ENCODE measurements at places on chromosomes 7 and 10. TPM values are rescaled to one million over a fixed set of nuclear protein-coding genes. Genes with fewer than 3 reads are reported as not detected.
A peak's percentile ranks its signal among the peaks of the same experiment; 100 is the strongest.

GRCh38 chr10:71831646-71832552 lies 19.2 kb downstream of the PSAP start:
- H3K36me3 ChIP-seq = peaks cover 6% of the 10 kb centered on the region
- peaks cover 18% of the 10 kb centered on the region for H3K4me1 ChIP-seq
- no peak overlapping the region for H3K27ac ChIP-seq
- no peak overlapping the region for H3K4me3 ChIP-seq
- no peak for DNase-seq
- H3K27me3 ChIP-seq = no peaks in the 10 kb centered on the region

DNA sequence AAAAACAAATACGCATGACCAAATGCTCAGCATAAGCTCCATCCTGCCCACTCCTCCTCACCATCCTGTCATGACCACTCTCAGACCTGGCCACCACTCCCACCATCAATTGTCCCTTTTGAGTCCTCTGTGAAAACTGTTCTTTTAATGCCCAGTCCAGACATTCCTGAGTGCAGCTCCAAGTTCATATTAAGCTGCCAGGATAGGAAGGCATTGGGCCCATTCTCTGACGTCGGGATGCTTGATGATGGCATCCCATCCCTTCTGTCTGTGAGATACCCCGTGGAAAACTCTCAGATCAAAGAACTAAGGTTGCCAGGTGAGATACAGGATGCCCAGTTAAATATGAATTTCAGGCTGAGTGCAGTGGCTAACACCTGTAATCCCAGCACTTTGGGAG lies 89.9 kb upstream of the KIF5B start:
- DNase-seq = no peak
- peaks cover 26% of the 10 kb centered on the region for H3K4me1 ChIP-seq
- H3K27ac ChIP-seq = no peak overlapping the region
- H3K4me3 ChIP-seq = no peak overlapping the region
- H3K27me3 ChIP-seq = no peaks in the 10 kb centered on the region

AKR1C8 gene
- not detected for total RNA-seq

ZNF722 gene
- not detected for total RNA-seq

DNA sequence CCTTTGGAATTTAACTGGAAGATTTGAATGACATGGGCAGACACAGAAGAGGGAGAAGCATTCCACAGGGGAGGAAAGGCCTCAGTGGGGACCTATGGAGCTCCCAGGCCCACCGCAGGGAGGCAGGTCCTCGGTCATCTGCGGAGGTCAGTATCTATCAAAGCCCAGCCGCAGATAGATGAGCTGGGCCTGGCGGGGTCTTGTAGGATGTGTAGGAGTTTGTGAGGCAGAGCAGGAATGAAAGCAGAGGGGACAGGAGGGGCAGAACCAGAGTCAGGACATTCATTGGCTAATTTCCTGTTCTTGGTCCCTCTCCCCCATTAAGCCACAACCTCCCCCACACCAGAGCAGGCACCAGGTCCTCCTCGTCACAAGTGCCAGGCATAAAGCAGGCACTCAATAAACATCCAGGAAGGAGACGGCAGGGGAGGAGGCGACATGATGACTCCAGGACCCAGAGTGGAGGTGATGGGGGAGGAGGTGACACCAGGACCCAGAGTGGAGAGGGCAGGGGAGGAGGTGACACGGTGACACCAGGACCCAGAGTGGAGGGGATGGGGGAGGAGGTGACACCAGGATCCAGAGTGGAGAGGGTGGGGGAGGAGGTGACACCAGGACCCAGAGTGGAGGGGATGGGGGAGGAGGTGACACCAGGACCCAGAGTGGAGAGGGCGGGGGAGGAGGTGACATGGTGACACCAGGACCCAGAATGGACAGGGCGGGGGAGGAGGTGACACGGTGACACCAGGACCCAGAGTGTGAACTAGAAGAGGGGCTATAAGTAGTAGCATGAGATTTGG lies 83.7 kb upstream of the PDGFA start:
- peaks cover 24% of the 10 kb centered on the region for H3K36me3 ChIP-seq
- peak overlapping the region; percentile 98 for H3K4me3 ChIP-seq
- H3K4me1 ChIP-seq = peaks cover 85% of the 10 kb centered on the region
- peak; percentile 63 for DNase-seq
- peak overlapping the region; percentile 97 for H3K27ac ChIP-seq
- H3K27me3 ChIP-seq = no peaks in the 10 kb centered on the region
